ENCODE measurements at places on chromosomes 5 and 9.

GRCh38 chr9:126667190-126668055 is 53.7 kb downstream of the LMX1B start:
- no peak overlapping the region for H3K27ac ChIP-seq
- DNase-seq = no peak
- no peak overlapping the region for H3K4me3 ChIP-seq
- H3K36me3 ChIP-seq = no peaks in the 10 kb centered on the region

- no peaks in the 10 kb centered on the region for H3K27me3 ChIP-seq
- no peaks in the 10 kb centered on the region for H3K36me3 ChIP-seq
- no peak overlapping the region for H3K4me3 ChIP-seq
- no peaks in the 10 kb centered on the region for H3K4me1 ChIP-seq
- no peak for DNase-seq
Measured at GRCh38 chr5:492314-492893, 31.8 kb downstream of the SLC9A3 start.

- no peak overlapping the region for H3K4me3 ChIP-seq
- H3K36me3 ChIP-seq = no peaks in the 10 kb centered on the region
- peaks cover 31% of the 10 kb centered on the region for H3K4me1 ChIP-seq
- H3K27me3 ChIP-seq = no peaks in the 10 kb centered on the region
- H3K27ac ChIP-seq = peak overlapping the region; percentile 42
Measured at GRCh38 chr5:119321569-119322311, 34.1 kb upstream of the TNFAIP8 start.

GRCh38 chr5:59608745-59609144 is 284.8 kb downstream of the PDE4D start:
- no peak overlapping the region for H3K27ac ChIP-seq
- no peaks in the 10 kb centered on the region for H3K27me3 ChIP-seq

- no peak overlapping the region for H3K4me3 ChIP-seq
- no peak for DNase-seq
- no peaks in the 10 kb centered on the region for H3K27me3 ChIP-seq
- H3K4me1 ChIP-seq = no peaks in the 10 kb centered on the region
- H3K36me3 ChIP-seq = no peaks in the 10 kb centered on the region
Measured at GRCh38 chr9:132753593-132753880, 83.3 kb downstream of the GTF3C4 start.

All from Caco-2 (cell line).